ENCODE measurements at places on chromosomes 11 and 22. TPM values are rescaled to one million over a fixed set of nuclear protein-coding genes. Genes with fewer than 3 reads are reported as not detected.
A peak's percentile ranks its signal among the peaks of the same experiment; 100 is the strongest.

NPTXR gene
- 6.1 TPM for total RNA-seq

ASPHD2 gene
- total RNA-seq: 3.0 TPM

FOLR1 gene
- total RNA-seq: not detected

DNA sequence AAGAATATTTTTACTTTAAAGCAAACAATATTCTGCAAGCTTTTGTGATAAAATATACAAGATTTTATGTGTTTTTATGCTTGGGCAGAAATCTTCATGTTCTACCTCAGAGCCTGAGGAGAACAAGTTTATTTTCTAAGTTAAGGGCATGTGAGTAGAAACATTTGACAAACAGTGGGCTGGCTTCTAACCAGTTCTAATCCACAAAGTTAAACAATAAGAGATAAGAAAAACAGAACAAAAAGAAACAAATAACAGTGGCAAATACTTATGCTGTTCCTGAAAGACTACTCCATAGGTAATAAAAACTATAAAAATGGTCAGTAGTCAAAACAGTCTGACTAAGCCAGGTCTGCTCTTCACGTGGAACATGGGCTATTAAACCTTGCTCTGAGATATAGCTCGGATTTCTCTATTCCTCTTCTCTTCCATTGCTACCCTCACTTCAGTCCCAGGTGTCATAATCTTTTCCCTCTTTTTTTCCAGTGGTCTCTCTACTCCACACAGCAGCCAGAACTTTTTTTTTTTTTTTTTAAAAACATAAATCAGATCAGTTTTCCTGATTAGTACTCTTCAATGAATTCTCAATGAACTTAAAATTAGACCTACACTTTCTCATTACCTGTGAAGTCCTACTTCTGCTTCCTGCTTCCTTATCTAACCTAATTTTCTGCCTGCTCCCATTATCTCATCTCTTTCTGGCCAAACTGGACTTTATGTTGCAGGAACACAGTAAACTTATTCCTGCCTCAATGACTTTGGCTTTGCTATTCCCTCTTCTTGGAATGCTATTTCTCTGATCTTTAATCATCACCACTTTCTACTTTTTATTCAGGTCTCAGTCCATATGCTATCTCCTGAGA, 671.1 kb upstream of the CCDC90B start:
- H3K4me1 ChIP-seq: no peaks in the 10 kb centered on the region
- no peak for DNase-seq
- H3K27me3 ChIP-seq: no peaks in the 10 kb centered on the region
- H3K36me3 ChIP-seq: no peaks in the 10 kb centered on the region

DNA sequence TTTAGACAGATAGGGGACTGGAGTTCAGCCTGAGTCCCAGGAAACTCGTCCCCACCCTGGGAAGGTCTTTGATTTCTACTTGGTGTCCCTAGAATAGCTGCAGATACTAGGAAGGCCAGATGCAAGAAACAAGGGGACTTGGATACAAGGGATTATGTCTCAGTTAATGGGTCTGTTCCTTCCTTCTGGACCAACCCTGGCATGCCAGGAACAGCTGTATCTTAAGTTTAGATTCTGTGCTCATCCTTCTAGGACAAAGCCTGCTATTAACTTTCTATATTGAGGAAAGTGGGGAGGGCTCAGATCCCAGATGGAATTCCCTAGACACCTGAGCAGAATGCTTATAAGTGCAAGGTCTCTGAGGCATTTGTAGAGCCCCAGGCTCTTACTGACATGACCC, 3.9 kb upstream of the OR52M1 start:
- H3K27me3 ChIP-seq: no peaks in the 10 kb centered on the region
- H3K36me3 ChIP-seq: no peaks in the 10 kb centered on the region
- DNase-seq: no peak
- no peak overlapping the region for H3K27ac ChIP-seq
- H3K4me1 ChIP-seq: no peaks in the 10 kb centered on the region

DNA sequence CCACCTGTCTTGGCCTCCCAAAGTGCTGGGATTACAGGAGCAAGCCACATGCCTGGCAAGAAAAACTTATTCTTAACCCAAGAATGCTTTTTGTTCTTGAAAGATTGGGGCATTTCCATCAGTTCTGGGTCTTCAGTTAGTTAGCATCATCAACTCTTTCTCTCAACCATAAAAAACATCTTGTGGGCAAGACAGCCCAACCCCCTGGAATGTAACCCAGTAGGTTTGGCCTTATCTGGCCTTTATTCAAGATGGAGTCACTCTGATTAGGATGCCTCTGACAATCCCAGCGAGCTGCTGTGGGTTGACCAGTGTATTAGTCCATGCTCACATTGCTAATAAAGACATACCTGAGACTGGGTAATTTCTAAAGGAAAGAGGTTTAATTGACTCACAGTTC, 9.2 kb upstream of the TPCN2 start:
- H3K4me3 ChIP-seq: no peak overlapping the region
- no peaks in the 10 kb centered on the region for H3K4me1 ChIP-seq
- H3K27me3 ChIP-seq: no peaks in the 10 kb centered on the region
- no peak overlapping the region for H3K27ac ChIP-seq

- no peaks in the 10 kb centered on the region for H3K4me1 ChIP-seq
- no peaks in the 10 kb centered on the region for H3K36me3 ChIP-seq
- DNase-seq: no peak
Observed at GRCh38 chr11:112118176-112118575, 31.5 kb downstream of the SDHD start.

DNA sequence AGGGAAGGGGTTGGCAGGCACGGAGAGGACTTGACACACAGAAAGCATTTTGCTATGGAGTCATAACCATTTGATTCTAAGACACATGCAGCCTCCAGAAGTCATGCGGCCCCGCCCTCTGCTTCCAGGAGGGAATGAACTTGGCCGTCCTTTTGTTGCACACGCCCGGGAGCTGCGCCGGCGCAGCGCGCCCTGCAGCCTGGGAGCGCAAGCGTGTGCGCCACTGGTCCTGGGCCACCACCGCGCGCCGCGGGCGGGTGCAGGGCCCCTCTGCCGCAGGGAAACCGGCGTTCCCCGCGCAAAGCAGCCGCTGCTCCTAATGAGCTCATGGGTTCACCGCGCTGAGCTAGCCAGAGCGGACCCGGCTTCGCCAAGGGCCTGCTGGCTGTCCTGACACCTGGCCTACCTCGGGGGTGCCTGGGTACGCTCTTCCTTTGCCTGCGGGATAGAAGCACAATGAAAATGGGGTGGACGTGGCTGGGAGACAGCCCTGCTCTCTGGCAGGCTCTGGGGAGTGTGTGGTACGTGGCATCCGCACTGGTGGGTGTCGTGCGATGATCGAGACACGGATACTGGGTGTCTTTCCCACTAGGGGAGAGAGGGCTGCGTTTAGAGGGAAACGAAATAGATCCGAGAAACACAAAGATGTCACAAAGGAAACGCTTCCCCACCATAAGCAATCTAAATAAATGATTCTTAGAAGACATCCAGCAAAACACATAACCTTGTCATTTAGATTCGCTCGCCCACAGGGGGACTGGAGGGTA, 669 bp downstream of the MICAL3 start:
- no peak for DNase-seq
- H3K27ac ChIP-seq: no peak overlapping the region
- H3K4me3 ChIP-seq: peak overlapping the region; percentile 34
- no peaks in the 10 kb centered on the region for H3K36me3 ChIP-seq
- H3K27me3 ChIP-seq: peaks cover 17% of the 10 kb centered on the region

- no peak overlapping the region for H3K4me3 ChIP-seq
- no peak for DNase-seq
- no peak overlapping the region for H3K27ac ChIP-seq
- peaks cover 4% of the 10 kb centered on the region for H3K27me3 ChIP-seq
Observed at GRCh38 chr11:131904756-131905155, 534.3 kb downstream of the NTM start.

DNA sequence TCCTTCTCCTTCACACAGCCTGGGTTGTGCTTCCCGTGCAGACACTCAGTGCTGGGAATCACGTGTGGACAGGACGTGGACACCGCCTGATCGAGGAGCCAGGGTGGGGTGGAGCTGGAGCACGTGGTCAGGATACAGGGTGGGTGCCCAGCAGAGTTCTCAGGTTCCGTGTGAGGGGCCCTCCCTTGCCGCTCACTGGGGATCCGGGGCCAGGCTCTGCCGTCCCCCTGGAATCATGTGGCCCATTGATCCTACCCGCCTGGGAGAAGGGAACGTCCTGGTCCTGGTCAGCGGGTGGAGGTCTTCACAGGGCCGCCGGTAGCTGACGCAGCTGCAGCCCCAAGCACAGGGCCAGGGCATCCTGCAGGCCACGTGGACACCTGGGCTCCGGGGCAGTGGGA, 397.7 kb downstream of the TBC1D22A start:
- H3K27me3 ChIP-seq: no peaks in the 10 kb centered on the region
- no peak overlapping the region for H3K27ac ChIP-seq
- no peaks in the 10 kb centered on the region for H3K4me1 ChIP-seq
- no peak overlapping the region for H3K4me3 ChIP-seq
- peaks cover 4% of the 10 kb centered on the region for H3K36me3 ChIP-seq

Measured in natural killer cell (primary cell).